ENCODE measurements at places on chromosomes 4 and X.

DNA sequence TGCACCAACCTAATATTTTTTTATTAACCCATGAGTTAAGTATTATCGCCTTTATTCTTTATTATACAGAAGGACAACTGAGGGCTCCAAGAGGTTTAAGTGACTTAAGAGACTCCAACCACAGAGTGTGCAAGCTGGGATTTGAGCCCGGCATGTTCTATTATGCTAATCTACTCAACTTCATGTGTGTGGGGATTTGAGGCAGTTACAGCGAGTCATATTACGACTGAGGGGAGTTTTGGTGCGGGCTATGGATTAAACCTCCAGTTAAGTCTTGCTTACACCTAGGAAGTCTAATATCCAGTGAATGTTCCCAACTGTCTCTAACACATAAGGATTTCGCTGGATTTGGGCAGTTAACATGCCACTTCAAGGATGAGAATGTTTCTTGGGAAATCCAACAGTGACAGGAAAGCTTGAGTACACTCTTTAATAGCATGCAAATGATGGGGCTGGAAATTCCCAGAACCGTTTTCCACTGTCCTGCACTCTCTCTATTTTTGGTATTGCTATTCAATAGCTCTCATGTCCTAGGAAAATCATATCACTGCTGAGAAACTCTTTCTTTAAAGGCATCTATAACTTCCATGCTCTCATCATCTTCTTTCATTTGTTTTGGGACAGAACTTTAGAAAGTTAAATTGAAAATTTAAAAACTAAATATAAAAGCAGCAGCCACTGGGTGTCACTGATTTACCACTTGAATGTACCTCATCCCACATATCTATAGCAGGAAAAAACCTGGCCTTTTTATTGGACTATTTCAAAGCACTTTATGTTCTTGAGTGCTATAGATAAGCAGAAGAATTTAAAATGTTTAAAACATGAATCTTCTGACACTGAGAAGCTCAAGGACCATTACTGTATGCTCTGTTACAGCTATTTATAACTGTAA is 165.1 kb upstream of the TTC29 start:
- DNase-seq: peak; percentile 64

GRCh38 chrX:123348468-123348867 is 164.4 kb downstream of the GRIA3 start:
- DNase-seq: no peak

- peak; percentile 9 for DNase-seq
Measured at GRCh38 chrX:71103110-71103983, 3.2 kb downstream of the CXorf65 start.

GRCh38 chrX:150870487-150871340 is 27.8 kb downstream of the CD99L2 start:
- peak; percentile 62 for DNase-seq

GRCh38 chrX:50188859-50189600 is 11.8 kb downstream of the AKAP4 start:
- no peak for DNase-seq

Measured in cardiac muscle cell (in vitro differentiated cells and primary cell).